MCF 10A (cell line): ENCODE measurements at places on chromosomes 11 and 22.

DNA sequence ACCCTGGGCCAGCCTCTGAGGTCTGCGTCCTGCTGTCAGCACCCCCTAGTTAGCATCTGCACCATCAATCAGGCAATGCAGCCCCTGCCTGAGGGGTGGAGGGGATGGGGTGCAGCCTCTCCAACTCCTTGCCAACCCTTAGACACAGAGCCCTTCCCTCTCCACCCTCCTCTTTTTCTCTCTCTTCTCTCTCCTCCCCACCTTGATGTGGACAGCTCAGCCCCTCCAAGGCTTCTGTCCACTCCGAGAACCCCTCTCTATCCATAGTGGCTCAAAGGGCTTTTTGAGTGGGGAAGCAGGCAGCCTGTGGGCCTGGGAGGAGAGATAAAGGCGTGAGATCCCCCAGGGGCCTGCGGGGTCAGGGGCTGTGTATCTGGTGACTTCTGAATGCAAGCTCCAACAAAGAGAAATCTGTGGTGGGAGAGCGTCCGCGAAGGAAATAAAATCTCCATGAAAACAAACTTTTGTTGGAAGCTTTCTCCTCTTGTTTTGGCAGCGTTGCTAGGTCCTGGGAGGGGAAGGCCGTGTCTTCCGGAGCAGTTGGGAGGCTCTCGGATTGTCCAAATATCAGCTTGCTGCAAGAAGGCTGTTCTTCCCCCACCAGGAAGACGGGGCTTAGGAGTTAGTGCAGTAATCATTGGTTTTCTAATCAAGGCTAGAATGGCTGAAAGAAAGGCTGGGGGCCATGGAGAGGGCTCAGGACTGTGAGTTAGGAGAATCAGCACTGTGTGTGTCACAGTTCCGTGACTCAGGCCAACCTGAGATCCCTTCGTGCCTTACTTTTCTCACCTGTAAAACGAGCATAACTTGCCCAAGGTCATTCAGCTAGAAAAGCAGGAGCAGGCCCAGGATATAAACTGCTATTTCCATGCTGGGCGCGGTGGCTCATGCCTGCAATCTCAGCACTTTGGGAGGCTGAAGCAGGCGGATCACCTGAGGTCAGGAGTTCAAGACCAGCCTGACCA lies 50.3 kb downstream of the PKNOX2 start:
- no peak for DNase-seq

DNA sequence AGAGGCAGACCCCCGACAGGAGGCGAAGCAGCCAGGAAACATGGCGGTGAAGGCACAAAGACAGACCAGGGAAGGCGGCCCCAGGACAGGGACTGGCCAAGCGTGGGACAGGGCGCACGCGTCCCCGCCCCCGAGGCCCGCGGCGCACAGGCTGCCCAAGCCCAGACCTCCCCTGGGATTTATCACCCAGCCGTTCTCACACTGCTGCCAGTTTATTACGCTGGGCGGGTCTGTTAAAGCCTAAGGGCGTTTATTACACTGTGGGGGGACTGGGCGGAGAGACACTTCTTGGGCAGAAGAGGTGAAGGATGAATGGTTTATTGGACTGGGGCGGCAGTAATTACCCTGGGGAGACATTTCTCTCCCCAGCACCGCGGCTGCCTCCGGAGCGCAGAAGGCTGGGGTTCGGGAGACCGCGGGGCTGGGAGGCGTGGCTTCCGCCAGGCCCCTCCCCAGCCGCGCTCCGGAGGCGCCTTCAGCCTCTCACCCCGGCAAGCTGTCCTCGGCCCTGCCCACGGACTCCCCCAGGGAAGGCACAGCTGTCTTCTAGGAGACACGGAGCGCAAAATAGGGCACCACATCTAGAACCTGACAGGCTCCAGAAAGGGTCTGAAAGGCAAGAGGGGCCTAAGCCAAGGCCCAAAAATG lies 47.1 kb downstream of the SLC22A12 start:
- no peak for DNase-seq

- peak; percentile 43 for DNase-seq
Observed at GRCh38 chr11:100525635-100526034, 161.5 kb upstream of the ARHGAP42 start.

DNA sequence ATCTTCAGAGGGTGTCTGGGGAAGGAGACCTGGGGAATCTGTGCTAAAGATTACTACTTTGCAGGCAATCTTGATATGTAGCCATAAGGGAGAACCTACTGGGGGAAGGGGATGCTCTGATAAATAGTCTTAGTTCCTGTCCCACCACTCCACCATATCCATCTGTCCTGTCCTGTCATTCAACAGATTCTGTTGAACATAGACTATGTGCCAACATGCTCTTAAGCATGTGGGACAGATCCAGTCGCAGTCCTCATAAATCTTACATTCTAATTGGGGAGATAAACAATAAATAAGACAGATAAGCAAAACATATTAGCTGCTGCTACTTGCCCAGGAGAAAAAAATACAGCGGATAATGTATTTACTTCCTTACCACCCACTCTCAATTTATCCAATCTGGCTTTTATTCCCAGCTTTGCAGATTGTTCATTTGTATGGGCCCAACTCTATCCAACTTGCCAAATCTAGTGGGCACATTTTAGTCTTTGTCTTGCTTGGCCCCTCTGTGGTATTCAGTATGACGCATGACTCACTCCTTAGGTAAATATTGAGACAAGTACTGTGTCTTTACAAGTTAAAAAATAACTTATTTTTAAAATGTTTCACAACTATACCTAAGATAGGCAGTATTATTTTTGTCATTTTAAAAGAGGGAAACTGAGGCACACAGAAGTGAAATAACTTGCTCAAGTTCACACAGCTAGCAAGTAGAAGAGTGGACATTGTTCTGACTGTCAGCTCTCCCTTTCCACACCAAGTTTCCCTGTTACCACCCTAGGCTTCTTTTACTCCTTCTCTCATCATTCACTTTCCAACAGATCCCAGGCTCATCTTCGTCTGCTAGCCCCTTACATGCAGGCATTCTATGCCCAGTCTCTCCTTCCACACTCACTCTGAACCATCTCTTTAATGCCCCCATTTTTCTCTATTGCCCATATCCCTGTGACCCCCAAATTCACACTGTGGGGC lies 133.6 kb upstream of the SESN3 start:
- peak; percentile 63 for DNase-seq

GRCh38 chr11:68287419-68287818 lies 15.6 kb upstream of the C11orf24 start:
- no peak for DNase-seq

- DNase-seq: no peak
Observed at GRCh38 chr11:120746376-120746775, 234.8 kb downstream of the GRIK4 start.

DNA sequence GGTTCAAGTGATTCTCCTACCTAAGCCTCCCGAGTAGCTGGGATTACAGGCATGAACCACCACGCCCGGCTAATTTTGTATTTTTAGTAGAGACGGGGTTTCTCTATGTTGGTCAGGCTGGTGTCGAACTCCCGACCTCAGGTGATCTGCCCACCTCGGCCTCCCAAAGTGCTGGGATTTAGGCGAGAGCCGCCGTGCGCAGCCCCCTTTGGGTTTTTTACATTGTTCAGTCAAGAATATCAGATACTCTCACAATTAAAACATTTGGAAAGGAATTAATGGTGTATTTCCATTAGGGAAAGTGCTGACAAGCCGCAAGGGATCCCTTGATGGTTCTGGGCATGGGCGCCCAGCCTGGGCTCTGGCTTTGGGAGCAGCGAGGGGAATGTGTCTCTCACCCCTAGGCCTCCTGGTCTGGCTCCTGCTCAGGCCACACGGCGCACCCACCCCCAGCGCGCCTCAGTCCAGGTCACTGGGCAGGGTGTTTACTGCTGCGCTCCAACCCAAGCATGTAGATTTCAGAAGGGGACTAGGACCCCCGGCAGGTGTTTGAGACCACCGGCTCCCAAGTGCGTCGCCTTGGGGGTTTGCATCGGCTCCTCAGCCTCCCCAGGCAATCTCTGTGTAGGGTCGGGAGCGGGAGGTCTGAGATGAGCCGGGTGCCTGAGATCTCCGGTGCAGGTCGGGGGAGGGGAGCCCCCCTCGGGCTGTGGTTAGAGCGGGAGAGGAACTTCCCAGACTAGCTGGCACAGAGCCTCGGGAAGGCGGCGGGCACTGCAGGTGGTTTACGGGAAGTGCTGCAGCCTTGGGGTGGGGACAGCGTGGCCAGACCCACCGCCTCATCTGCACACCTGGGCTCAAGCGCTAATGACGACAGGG lies 809 bp upstream of the IRF7 start:
- no peak for DNase-seq

DNA sequence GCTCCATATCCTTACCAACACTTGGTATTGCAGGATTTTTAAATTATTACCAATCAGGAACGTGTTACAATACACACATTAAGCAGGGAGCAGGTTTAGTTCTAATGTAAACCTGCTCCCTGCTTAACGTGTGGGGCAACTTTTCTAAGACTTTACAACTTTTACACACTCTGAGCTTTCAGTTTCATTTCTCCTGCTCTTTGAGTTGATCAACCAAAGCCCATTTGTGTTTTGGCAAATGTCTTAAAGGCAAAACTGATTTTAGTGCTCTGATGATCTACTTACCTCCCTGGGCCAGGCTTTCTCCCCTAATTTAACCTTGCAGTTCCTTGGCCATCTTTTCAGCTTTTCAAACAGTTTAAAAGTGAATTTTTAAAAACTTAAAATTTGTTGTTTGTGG lies 70.9 kb downstream of the ZBTB44 start:
- DNase-seq: no peak

GRCh38 chr11:134901542-134901941 lies 489.5 kb upstream of the B3GAT1 start:
- DNase-seq: no peak

DNA sequence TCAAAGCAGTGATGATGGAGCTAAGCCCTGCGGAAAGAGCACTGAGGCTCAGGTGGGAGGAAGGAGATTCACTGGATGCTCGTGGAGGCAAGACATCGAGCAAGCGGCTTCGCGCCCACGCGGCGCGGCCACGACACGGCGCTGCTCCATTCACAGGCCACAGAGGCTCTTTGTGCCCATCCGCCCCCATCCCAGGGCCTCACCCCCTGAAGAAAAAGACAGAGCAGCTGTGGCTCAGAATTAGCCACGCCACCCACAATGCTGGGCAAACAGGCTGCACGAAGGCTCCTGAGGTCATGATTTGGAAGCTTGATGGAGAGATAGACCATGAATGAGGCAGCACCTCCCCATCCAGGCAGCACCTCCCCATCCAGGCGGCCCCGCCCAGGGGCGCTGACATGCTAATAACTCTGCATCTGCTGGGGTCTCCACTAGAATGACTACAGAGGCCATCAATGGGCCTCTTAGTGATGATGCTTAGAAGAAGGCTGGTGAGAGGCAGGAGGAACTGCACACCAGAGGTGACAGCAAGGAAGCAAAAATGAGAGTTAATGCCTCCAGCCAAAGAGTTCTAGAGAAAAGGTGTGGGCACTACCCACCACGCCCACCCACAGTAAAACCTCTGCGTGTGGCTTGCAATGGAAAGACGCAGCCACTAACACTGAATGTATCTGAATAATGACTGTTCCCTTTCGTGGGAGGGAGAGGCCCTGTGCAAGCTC lies 43.5 kb downstream of the MYH9 start:
- no peak for DNase-seq
